Activated naive CD8-positive, alpha-beta T cell treated with anti-CD3 and anti-CD28 coated beads for 36 hours (primary cell): ENCODE measurements at places on chromosomes 5 and 9.

DNA sequence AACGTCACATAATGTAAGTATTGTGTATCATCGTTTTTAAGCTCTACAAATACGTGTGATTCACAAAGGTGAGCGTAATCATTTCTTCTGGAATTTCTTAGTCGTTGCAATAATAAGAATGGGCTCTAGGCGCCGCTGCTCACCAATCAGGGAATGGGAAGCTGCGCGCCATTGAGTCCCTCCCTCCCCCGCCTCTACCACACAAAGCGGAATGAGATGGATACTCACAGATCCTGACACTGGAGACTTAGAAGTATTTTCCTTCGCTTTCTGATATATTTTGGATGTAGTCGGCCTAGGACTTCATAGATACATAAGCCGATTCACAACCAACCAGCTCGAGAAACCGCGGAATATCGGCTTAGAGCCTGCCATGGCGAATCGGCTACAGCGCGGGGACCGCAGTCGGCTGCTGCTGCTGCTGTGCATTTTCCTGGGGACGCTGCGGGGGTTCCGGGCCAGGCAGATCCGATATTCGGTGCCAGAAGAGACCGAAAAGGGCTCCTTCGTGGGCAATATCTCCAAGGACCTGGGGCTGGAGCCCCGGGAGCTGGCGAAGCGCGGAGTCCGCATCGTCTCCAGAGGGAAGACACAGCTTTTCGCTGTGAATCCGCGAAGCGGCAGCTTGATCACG, at the start of gene PCDHGA11:
TSS of gene PCDHGA11 (plus strand) at position 197 of the 634 bp plus-strand sequence. CDS start at position 374, 177 bp downstream.
- DNase-seq: no peak

- DNase-seq: no peak
Measured at GRCh38 chr9:113461285-113461684, 2.2 kb upstream of the RGS3 start.

GRCh38 chr9:105194234-105194633, 50.2 kb upstream of the SLC44A1 start:
- DNase-seq: no peak

- DNase-seq: no peak
Measured at GRCh38 chr9:23587433-23587832, 238.6 kb downstream of the ELAVL2 start.

GRCh38 chr9:113542741-113543140, 79.2 kb downstream of the RGS3 start:
- DNase-seq: no peak

GRCh38 chr9:108994695-108995094, 18.6 kb downstream of the CTNNAL1 start:
- DNase-seq: no peak

DNA sequence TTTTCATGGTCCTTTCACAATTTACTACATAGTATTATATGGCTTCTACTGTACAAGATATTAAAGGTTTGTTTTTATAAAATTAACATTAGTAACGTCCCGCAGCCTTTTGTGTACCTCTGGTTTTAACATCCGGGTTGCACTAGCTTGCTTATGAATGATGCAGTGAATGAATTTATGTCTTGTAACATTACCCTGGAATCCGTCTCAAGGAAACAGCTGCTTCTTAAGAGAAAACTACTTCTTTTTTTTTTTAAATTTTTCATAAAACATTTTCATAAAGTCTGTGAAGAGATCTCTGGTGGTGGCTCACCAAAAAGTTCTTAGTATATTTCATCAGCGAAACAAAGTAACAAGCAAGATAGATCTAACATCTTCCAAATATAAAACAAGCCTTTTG, 23.6 kb downstream of the MARCHF3 start:
- no peak for DNase-seq

DNA sequence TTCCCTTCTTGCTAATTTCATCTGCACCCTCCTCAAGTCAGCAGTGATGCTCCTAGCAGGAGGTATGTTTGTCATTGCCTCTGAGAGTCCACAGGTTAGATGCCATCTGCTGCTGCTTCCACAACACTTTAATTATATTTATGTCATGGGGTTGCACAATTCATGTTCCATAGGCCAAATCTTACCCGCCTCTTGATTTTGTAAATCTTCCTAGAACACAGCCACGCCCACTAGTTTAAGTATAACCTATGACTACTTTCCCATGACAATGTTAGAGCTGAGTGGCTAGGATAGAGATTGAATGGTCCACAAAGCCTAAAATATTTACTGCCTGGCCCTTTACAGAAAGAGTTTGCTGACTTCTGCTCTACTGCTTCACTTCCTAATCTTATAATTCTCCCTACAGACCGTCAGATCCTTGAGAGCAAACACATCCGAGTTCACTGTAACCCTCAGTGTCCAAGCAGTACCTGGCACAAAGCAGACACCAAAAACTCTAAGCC, 21.1 kb downstream of the LIFR start:
- DNase-seq: no peak
